ENCODE measurements at places on chromosomes 3 and 15.

DNA sequence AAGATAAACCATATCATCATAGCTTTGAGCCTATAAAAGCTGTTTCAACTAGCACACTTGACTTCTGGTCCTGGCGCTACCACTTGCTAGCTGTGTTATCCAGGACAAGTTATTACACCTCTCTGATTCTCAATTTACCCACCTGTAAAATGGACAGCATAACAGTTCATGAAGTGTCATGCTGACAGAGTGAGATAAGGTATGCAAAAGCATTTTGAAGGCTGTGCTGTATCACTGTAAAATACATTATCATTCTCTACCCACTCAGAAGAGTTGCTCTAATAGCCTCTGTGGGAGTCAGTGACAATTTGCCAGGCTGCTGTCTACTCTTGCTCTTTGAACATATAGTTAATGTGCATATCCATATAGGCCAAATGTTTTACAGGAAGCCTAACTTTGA is 93.0 kb downstream of the SSR3 start:
- DNase-seq = no peak

DNA sequence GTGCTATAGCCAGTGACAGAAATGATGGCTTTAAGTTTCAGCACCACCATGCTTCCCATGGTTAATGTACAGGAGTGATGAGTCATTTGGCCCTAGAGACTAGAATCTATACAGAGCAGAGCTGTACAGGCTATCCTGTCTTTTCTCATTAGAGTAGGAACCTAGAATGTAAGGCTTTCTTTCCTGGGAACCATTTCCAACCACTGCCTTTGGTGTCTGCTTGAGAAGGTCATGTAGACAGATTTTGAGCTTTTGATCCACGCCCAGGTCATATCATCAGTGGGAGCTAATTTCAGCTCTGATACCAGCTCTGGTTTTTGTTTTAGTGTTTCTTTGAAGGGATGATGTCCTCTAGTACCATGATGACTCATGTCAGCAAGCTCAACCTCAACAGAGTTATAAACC is 543.1 kb downstream of the NTRK3 start:
- no peak for DNase-seq

DNA sequence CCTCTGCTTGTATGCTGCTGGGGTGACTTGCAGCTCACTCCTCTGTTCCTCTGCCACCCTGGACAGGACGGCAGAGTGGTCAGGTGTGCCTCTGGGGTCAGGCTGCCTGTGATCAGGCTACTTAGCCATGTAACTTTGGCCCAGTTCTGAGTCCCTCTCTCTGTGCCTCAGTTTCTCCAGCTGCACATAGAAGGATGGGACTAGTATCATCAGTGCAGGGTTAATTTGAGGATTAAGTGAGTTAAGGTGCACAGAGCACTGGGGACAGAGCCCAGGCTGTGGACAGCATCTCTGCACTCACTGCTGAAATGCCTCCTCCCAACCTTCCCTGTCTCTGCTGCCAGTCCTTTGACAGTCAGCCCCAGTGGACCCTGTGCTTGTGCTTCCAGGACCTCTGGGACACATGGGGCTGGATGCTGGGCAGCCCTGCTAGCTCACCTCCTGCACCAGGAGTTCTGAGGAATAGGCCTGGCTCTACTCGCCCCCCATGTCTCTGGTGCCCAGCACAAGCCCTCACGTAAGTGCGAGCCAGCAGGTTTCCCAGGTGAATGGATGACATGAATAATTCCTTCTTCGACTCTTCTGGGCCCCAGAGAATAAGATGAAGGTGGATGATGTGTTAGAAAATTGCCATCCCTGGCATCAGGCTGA is 19.3 kb upstream of the PRR23E start:
- DNase-seq = no peak

DNA sequence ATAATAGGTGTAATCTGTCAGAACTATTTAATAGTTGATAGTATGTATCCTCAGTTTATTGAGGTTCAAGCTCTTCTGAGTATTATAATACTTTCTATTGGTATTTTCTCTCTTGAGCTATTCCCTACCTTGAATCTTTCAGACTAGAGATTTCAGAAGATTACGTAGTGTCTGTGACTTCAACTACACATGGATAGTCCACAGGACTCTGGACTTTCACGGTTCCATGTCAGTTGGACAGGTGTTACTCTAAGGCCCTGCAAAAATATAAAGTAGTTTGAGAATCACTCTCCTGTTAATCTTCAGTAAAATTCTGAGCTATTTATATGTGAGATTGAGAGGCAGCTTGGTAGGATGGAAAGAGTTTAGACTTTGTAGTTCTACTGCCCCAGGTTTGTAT is 353.5 kb upstream of the TPRG1 start:
- no peak for DNase-seq
